ENCODE measurements at places on chromosomes 12 and 14.

GRCh38 chr12:106753526-106753925 is 21.0 kb upstream of the RIC8B start:
- no peak for DNase-seq

DNA sequence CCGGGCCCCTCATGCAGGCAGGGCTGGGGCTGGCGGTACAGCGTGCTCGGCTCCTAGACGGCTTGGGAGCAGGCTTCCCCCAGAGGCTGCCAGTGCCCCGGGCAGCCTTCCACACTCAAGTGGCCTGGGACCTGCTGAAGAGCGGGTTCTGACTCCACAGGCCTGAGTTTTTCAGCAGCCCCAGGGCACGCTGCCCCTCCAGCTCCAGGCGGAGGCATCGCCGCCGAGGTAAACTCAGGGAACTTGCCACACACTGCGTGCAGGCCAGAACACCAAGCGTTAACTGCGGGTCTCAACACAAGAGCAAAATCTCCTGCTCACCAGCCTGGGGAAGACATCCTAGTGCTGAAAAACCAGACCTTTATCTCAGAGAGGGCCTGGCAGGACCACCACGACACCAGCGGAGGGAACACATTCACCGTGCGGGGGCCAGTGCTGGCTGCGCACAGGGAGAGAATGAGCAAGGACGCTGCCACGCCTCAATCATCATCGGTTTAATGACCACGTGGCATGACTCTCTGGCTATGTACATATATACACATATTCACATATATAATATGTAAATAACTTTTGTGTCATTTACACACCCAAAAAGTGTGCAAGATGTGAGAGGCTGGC is 21.3 kb downstream of the PSMC1 start:
- DNase-seq = no peak

GRCh38 chr12:57603815-57604453 is 690 bp upstream of the DTX3 start:
- DNase-seq = no peak

DNA sequence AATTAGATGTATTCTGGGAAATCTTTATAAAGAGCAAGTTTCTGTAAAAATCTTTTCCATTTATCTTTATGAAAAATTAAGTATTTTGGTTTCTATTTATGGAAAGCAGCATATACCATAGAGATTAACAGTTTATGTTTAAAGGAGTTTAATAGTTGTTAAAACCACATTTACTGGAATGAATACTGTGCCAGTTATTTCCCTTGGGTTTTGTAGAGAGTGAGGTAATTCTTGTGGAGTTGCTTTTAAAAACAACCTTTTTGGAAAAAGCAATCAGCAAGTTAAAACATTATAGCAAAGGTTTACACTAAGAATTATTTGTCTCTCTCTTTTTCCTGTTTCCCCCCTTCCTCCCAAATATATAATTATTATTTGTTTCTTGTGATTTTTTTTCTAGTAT is 34.9 kb downstream of the AEBP2 start:
- no peak for DNase-seq

DNA sequence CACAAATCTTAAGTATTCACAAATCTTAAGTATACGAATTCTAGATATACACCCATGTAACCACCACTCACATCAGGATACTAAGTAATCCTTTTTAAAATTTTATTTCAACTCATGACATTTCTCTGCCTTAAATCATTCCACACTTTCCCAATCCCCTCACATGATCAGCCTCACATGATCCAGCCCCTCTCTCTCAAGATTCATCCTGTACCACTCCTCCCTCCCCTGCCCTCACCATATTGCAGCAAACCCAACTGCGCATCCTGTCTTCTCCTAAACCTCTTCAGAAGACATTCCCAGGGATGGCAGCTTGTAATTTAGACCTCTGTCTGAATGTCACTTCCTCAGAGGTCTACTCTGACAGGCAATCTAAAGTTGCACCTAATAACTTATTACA is 1.7 kb upstream of the EIF4B start:
- no peak for DNase-seq

Data from activated T-helper 1 cell treated with anti-CD3 and anti-CD28 coated beads, Interleukin-2, amount 50 U/mL, for 16 hours (primary cell).